ENCODE measurements at places on chromosomes 5 and 9. TPM values are rescaled to one million over a fixed set of nuclear protein-coding genes. Genes with fewer than 3 reads are reported as not detected.
A peak's percentile ranks its signal among the peaks of the same experiment; 100 is the strongest.

TMC1 gene
- 0.22 TPM for total RNA-seq

PIP5KL1 gene
- 9.0 TPM for total RNA-seq

RNF183 gene
- 0.53 TPM for total RNA-seq

PCDHA13 gene
- 5.8 TPM for total RNA-seq

SOX30 gene
- not detected for total RNA-seq

GRCh38 chr9:85610074-85610860, 131.5 kb downstream of the AGTPBP1 start:
- DNase-seq: no peak
- H3K27ac ChIP-seq: peak overlapping the region; percentile 76
- H3K4me1 ChIP-seq: peaks cover 21% of the 10 kb centered on the region
- H3K36me3 ChIP-seq: peaks cover 3% of the 10 kb centered on the region

DNA sequence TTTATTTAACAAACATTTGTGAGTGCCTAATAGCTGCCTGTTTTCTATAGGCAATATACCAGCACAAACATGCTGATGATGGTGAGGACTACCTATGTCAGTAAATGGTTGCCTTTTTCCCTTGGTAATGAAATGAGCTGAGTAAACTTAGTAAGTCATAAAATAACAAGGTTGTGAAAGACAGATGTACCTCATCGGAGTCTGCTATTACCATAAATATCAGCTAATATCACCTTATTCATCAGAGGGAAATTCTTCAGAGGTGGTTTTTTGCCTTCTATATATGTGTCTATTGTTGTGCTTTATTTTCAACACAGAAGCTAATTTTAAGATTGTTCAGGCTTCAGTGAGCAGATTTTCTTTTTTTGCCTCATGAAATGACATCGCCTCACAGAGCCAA, 1040.5 kb downstream of the DTWD2 start:
- no peak overlapping the region for H3K27ac ChIP-seq
- no peak overlapping the region for H3K4me3 ChIP-seq
- peaks cover 5% of the 10 kb centered on the region for H3K27me3 ChIP-seq
- DNase-seq: no peak
- no peaks in the 10 kb centered on the region for H3K36me3 ChIP-seq

DNA sequence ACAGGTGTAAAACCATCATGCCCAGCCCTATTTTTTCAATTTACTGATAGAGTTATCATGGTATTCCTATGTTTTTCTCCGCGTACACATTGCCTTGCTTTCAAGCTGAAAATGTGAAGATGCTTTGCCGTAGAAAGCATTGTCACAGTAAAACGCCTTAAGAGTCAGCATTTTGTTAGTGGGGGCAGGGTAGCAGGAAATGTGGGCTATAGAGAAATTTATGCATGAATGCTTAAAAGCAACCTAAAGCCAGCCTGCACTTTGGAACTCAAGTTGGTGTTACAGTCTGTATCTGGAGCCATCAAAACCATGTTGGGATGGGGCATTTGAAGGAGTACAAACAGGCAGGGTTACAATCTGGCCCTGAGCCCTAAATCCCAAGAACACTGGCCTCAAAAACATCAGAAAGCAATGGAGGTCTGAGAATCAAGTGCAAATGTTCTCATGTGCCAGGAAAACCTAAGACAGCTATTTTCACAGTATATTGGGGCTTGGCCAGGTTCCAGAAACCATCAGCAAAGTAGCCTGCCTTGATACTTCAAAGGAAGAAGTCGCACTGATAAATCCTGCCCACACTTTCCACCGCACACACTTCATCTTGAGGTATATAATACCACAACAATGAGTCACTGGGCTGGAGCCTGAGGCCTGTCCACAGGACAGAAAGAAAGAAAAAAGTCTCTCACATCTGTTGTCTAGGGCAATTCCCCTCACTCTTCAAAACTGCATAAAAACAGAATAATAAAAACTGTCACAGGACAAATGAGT, 313.8 kb downstream of the ENC1 start:
- no peaks in the 10 kb centered on the region for H3K27me3 ChIP-seq
- peak; percentile 75 for DNase-seq
- no peaks in the 10 kb centered on the region for H3K36me3 ChIP-seq
- peak overlapping the region; percentile 99 for H3K27ac ChIP-seq
- peaks cover 40% of the 10 kb centered on the region for H3K4me1 ChIP-seq
- H3K4me3 ChIP-seq: no peak overlapping the region

GRCh38 chr9:109186857-109187520, 19.9 kb upstream of the FRRS1L start:
- peaks cover 3% of the 10 kb centered on the region for H3K27me3 ChIP-seq
- peaks cover 7% of the 10 kb centered on the region for H3K4me1 ChIP-seq
- H3K4me3 ChIP-seq: no peak overlapping the region
- H3K27ac ChIP-seq: no peak overlapping the region
- H3K36me3 ChIP-seq: no peaks in the 10 kb centered on the region

DNA sequence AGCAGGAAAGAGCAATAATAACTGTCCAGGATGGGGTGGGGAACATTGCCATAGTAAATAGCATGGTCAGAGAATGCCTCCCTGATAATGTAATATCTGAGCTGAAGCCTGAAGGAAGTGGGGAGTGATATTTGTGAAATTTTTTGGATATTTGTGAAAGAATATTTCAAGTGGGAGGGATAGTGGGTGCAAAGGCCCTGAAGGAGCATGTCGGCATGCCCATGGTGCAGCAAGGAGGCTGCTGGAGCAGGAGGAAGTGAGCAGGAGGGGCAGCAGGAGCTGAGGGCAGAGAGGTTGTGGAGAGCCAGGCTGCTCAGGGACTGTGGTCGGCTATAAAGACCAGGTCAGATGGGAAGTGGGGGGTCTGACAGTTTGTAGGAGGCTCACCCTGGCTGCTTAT, 21.1 kb upstream of the PDE8B start:
- H3K4me3 ChIP-seq: no peak overlapping the region
- peaks cover 7% of the 10 kb centered on the region for H3K27me3 ChIP-seq
- H3K27ac ChIP-seq: no peak overlapping the region
- no peaks in the 10 kb centered on the region for H3K4me1 ChIP-seq
- H3K36me3 ChIP-seq: no peaks in the 10 kb centered on the region

GRCh38 chr5:55868846-55869245, 17.7 kb downstream of the IL31RA start:
- no peaks in the 10 kb centered on the region for H3K4me1 ChIP-seq
- H3K4me3 ChIP-seq: no peak overlapping the region
- no peak overlapping the region for H3K27ac ChIP-seq
- DNase-seq: no peak

GRCh38 chr5:38755181-38755580, 90.6 kb upstream of the OSMR start:
- H3K36me3 ChIP-seq: no peaks in the 10 kb centered on the region
- DNase-seq: no peak
- no peak overlapping the region for H3K4me3 ChIP-seq
- H3K27ac ChIP-seq: no peak overlapping the region

Data from mesothelial cell of epicardium (in vitro differentiated cells).